Prostate gland (tissue), 2 donors: ENCODE measurements at places on chromosomes 1 and 21. TPM values are rescaled to one million over a fixed set of nuclear protein-coding genes. Genes with fewer than 3 reads are reported as not detected.

The FLG2 gene
- total RNA-seq = 5.6 TPM

The MAN1C1 gene
- 22.8 TPM for total RNA-seq

The CHI3L1 gene
- 1.4 TPM for total RNA-seq

The CLCA1 gene
- total RNA-seq = 0.34 TPM

The FAM76A gene
- total RNA-seq = 7.8 TPM

The RIPK4 gene
- 52.6 TPM for total RNA-seq

The ZNF326 gene
- total RNA-seq = 10.6 TPM

The GPATCH3 gene
- 28.2 TPM for total RNA-seq

The FCRL6 gene
- not detected for total RNA-seq

The PWP2 gene
- total RNA-seq = 10.7 TPM

The SLC27A3 gene
- 30.9 TPM for total RNA-seq

The LCE3E gene
- not detected for total RNA-seq

The CFAP45 gene
- total RNA-seq = not detected

The MYBPH gene
- 7.7 TPM for total RNA-seq

The HSF2BP gene
- total RNA-seq = 3.2 TPM

The OR2T2 gene
- total RNA-seq = not detected

The LDLRAP1 gene
- total RNA-seq = 37.8 TPM

The SPRR4 gene
- not detected for total RNA-seq

The CSMD2 gene
- 0.14 TPM for total RNA-seq

The OLFML3 gene
- 25.1 TPM for total RNA-seq

The IL20 gene
- not detected for total RNA-seq

The ADAMTSL4 gene
- 3.7 TPM for total RNA-seq

The FNDC10 gene
- total RNA-seq = 3.5 TPM

The DCDC2B gene
- not detected for total RNA-seq

The LEFTY2 gene
- not detected for total RNA-seq

The GJB5 gene
- 6.9 TPM for total RNA-seq

The REN gene
- 0.36 TPM for total RNA-seq

The GJC2 gene
- 4.1 TPM for total RNA-seq

The DNM3 gene
- total RNA-seq = 5.3 TPM

The IL12RB2 gene
- total RNA-seq = 0.18 TPM

The MX1 gene
- 29.1 TPM for total RNA-seq

The ZYG11A gene
- 6.6 TPM for total RNA-seq

The CZIB gene
- total RNA-seq = 46.0 TPM

The C1orf53 gene
- 3.9 TPM for total RNA-seq

The MYOC gene
- 3.7 TPM for total RNA-seq

The AK5 gene
- total RNA-seq = 3.1 TPM

The PRMT6 gene
- total RNA-seq = 20.4 TPM

The MTARC1 gene
- 29.7 TPM for total RNA-seq
